Effector memory CD4-positive, alpha-beta T cell (primary cell): ENCODE measurements at places on chromosomes 7 and 10.

GRCh38 chr10:36194276-36194675 is 552.2 kb upstream of the FZD8 start:
- no peak for DNase-seq

- DNase-seq: no peak
These were observed 236.9 kb upstream of the CELF2 start for GRCh38 chr10:10780746-10781145.

- no peak for DNase-seq
These were observed 28.2 kb downstream of the ZNF25 start for GRCh38 chr10:37948210-37948609.

- no peak for DNase-seq
These were observed 4.5 kb downstream of the RBP4 start for GRCh38 chr10:93596539-93596938.

DNA sequence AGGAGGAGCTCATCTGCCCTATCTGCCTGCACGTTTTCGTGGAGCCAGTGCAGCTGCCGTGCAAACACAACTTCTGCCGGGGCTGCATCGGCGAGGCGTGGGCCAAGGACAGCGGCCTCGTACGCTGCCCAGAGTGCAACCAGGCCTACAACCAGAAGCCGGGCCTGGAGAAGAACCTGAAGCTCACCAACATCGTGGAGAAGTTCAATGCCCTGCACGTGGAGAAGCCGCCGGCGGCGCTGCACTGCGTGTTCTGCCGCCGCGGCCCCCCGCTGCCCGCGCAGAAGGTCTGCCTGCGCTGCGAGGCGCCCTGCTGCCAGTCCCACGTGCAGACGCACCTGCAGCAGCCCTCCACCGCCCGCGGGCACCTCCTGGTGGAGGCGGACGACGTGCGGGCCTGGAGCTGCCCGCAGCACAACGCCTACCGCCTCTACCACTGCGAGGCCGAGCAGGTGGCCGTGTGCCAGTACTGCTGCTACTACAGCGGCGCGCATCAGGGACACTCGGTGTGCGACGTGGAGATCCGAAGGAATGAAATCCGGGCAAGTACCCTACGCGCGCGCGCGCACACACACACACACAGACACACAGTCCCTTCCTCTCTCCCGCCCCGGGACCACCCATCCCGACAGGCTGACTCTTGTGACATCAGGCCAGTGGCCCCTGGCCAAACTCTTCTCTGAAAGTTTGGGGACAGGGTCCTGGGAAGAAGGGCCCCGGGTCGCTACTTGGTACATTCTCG is 538 bp downstream of the TRIM8 start:
- peak; percentile 75 for DNase-seq

GRCh38 chr7:156152390-156152789 is 340.1 kb upstream of the SHH start:
- no peak for DNase-seq

DNA sequence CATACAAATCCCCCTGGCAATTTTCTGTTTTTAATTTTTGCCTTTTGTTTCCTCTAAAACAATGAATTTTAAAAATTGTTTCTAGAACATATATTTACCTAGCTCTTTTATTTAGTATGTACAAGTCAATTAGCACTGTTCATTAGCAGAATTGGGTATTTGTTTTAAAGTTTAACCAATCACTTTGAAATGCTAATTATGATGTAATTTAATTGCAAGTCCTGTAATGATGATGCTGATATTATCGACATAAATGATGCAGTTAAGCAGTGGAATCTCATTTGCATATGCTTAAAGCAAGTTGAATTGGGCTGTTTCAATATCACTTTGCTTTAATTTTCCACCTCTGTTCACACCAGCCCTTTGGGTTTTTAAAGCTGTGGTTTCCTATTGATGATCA is 2.7 kb downstream of the FOXP2 start:
- no peak for DNase-seq

DNA sequence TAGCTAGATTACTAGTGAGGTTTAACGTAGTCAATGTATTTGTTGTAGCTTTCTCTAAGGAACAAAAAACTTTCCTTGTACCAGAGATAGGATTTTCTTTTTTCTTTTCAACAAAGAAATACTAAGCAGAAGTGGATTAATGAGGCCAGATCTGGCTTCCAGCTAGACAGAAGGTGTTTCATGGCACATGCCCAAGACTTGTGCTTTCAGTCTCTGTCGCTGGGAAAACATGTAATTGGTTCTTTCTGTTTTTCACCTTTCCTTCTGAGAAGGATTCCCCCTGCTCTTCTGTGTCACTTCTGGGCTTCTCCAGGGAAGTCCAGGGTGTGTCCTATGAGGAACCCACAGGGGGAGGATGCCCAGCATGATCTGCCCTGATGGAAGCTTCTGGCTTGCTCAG is 492.2 kb downstream of the CCSER2 start:
- no peak for DNase-seq
